ENCODE measurements at places on chromosomes 13 and 19. TPM values are rescaled to one million over a fixed set of nuclear protein-coding genes. Genes with fewer than 3 reads are reported as not detected.

Gene ATP8B3
- 3.6 TPM for total RNA-seq

Gene COL5A3
- total RNA-seq = 3.2 TPM

Gene CPAMD8
- 0.11 TPM for total RNA-seq

Gene SMAD9
- total RNA-seq = 0.05 TPM

Gene CGB5
- total RNA-seq = 0.59 TPM

Gene GPALPP1
- total RNA-seq = 10.4 TPM

Gene GRK1
- total RNA-seq = not detected

Gene S1PR5
- total RNA-seq = 1.9 TPM

Gene ZNF256
- total RNA-seq = 1.3 TPM

Gene ZNF558
- total RNA-seq = 7.6 TPM

Gene PGLYRP1
- total RNA-seq = not detected

Gene ICAM4
- not detected for total RNA-seq

Gene ZNF491
- not detected for total RNA-seq

Gene SMARCA4
- total RNA-seq = 7.5 TPM

Data from A549 treated with GW870086 at 1 μM for 4 hours (cell line).